ENCODE measurements at places on chromosomes 7 and 10.

DNA sequence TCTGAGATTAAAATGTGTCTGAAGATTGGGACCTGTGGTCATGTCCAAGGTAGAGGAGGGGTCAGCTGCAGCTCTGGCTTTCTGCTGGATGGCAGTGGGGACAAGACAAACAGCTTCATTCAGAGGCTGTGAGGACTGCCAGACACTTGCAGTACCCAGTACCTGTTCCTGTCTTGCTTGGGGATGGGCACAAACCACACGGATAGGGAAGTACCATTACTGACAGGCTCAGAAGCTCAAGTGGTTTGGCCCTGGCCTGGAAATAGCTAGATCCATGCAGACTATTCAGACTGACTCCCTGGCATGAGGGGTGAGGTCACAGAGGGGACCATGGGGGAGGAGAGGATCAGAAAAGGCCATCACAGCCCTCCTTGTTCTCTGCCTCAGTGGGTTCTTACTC lies 56.0 kb upstream of the COMTD1 start:
- DNase-seq, result no peak

DNA sequence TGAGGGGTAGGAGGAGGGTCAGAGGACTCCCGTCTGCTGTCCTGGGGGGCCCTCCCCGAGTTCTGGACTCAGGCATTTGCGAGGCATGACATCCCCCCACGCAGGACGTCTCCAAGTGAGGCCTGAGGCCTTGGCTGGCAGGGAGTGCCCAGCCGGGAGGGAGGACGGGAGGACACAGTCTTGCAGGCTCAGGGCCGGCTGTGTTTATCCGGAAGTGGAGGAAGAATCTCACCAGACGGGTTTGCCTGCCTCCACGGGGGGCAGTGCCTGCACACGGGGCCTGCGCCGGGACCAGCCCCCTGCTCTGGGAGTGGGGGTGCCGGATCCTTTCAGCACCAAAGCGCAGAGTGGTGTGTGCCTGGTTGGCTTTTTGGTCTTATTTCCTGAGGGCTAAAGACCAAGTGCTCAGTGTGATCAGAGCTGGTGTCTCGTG lies 10.9 kb downstream of the PWWP2B start:
- no peak for DNase-seq

DNA sequence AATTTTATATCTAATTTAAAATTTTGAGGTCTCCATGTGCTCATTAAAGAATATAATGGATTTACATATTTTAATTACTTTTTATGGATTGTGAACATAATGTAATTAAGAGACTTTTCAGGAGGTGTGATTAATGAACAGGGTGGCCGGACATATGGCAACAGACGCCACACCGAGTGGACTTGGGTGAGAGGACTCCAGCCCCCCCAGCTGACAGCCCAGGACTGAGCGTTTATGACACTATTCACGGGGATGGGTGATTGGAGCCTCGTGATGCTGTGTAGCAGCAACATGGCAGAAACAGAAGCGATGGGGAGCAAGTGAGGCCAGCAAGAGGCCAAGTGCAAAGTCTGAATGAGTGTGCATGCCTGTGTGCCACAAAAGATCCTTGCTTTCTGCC lies 1176.9 kb downstream of the TYW1 start:
- no peak for DNase-seq

DNA sequence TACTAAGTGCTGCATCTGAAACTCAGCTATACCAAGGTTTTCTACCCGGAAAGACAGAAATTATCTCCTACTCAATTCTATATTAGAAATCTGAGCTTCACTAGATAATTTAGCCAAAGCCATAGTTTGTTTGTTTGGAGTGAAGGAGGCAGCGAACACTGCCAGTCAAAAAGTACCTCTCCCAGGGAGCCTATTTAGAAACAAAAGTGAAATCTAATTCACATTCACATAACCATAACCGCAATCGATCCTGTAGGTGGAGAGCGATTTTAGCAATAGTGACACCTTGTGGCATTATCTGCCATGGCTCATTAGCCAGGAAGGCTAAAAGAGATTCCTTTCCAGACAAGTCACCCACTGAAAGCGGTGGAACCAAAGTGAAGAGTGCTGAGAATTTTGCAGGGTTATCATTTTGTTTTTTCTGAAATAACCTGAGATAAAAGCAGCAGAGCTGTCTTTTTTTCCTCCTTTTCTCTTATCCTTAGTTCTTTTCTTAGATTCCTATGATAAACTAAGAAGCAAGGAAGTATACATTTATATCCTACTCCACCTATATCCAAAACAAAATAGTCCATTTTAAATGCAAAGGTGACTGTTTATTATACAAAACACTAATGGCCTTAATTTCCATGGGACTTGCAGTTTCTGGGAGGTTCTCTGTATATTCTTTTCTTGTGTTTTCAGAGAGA lies 83.7 kb upstream of the BET1 start:
- DNase-seq, result peak; percentile 65

DNA sequence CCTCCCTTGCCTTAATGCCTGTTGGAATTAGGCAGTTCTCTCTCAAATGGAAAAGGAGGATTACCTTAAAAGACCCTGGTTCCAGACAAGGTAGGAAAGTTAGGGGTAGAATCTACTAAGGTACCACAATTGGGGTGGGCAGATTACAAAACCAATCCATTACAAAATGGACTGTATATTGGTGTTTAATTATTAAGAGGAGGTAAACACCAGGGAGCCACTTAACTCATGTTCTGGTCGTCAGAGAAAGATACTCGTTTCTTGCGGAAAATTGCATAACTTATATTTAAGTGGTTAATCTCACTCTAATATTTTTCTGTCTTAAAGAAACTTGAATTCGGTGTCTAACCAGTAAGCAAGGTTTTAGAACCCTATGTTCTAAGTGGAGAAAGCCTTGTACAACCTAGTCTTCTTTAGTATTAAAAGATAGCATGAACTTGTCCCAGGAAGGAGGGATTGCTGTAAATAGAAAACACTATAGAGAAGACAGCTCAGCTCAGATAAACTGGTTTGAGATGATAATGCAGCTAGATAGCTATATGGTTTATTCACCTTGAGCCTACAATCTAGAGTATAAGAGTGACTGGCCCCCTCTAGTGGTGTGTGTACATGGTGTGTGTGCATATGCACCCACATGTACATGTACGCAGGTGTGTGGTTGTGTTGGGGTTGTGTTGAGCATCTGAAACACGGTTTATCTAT lies 58.0 kb upstream of the STRIP2 start:
- DNase-seq, result peak; percentile 12

DNA sequence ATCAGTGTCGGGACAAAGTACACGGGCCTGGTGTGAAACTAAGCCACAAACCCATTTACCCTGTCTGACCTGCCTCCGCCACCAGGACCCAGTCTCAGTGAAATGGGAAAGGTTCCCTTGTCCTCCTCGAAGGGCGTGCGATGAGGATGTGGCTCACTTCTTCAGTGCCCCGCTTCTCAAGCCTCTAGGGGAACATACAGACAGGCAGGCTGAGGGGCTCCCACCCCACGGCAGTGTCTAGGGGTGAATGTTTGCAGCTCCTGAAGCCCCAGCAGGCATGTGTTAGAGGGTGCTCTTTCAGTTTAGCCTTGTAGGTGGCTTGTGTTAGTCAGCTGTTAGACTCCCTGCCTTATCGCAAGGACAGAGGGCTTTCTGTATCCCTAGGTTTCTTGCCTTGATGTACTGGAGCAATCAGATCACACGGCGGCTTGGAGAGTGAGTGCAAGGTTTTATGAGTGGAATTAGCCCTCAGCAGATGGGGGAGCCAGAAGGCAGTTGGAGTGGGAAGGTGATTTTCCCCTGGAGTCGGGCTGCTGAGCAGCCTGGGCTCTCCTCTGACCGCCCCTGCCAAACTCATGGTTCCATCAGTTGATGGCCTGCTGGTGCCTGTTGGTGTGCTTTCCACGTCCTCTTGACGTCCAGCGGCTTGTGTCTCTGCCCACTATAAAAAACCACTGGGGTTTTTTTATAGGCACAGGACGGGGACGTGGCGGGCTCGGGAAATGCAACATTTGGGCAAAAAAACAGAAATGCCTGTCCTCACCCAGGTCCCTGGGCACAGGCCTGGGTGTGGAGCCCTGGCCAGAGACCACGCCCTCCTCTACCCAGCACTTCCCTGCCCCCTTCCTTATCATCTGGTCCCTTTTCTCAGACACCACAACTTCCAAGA lies 759 bp downstream of the NUDT1 start:
- peak; percentile 52 for DNase-seq

- no peak for DNase-seq
These were observed 110.0 kb downstream of the LRMDA start for GRCh38 chr10:75541411-75541810.

GRCh38 chr7:53475776-53476175 lies 440.3 kb downstream of the POM121L12 start:
- DNase-seq, result no peak

DNA sequence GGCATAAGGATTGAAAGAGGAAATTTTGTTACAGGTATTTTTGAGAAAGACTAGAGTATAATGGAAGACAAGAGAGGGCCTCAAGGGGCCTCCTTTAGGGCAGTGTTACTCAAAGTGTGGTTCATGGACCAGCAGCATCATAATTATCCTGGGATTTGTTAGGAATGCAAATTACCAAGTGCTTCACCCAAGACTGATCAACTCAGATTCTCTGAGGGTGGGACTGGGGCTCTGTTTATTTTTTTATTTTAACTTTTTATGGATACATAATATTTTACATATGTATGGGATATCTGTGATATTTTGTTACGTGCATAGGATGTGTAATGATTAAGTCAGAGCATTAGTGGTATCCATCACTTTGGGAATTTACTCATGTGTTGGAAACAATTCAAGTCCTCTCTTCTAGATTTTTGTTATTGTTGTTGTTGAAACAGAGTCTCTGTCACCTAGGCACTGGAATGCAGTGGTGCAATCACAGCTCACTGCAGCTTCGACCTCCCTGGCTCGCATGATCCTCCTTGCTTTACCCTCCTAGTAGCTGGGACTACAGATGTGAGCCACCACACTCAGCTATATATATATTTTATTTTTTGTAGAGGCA lies 2.2 kb upstream of the KCTD7 start:
- DNase-seq, result no peak

- DNase-seq, result no peak
These were observed 20.2 kb upstream of the CYREN start for GRCh38 chr7:135190703-135191102.

- DNase-seq, result peak; percentile 37
These were observed 194.0 kb downstream of the CFTR start for GRCh38 chr7:117673839-117674238.

- no peak for DNase-seq
These were observed 147.0 kb downstream of the NRP1 start for GRCh38 chr10:33187427-33187999.

GRCh38 chr7:95690367-95690947 lies 81.9 kb upstream of the DYNC1I1 start:
- DNase-seq, result peak; percentile 59

DNA sequence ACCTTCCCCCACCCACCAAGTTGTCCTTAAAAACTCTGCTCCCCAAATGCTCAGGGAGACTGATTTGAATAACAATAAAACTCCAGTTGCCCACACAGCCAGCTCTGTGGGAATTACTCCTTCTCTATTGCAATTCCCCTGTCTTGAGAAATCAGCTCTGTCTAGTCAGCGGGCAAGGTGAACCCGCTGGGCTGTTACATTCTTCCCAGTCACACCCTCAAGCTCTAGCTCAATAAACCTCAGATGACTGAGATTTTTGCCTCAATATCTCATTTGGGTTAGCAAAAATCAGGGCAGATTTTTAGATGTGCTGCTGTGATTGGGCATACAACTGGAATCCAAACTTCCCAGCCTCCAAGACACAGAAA lies 32.9 kb downstream of the SVOPL start:
- DNase-seq, result no peak

DNA sequence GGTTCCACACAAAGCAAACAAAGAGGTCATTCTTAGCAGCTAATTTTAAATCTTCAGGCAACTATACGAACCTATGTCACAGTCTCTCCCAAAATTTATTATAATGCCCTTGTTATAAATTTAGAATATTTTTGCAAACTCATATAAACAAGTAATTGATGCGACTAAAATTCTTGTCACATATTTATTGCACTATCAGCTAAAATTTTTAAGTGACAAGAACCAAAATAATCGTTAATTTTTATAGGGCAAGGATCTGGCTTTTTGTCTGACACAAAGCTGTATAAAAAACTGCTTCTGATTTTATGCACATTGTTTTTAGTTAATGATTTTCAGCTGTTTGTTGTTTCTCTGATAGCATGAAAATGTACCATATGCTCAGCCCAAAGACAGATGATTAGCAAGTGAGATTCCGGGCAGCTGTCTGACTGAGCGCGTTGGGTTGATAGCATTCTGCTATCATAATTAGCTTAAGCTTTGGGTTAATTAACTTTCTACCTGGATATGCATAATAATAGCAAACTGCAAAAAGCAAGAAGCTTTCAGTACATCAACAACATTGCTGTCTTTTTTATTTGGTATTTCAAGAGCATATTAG lies 136.0 kb downstream of the MGMT start:
- no peak for DNase-seq

DNA sequence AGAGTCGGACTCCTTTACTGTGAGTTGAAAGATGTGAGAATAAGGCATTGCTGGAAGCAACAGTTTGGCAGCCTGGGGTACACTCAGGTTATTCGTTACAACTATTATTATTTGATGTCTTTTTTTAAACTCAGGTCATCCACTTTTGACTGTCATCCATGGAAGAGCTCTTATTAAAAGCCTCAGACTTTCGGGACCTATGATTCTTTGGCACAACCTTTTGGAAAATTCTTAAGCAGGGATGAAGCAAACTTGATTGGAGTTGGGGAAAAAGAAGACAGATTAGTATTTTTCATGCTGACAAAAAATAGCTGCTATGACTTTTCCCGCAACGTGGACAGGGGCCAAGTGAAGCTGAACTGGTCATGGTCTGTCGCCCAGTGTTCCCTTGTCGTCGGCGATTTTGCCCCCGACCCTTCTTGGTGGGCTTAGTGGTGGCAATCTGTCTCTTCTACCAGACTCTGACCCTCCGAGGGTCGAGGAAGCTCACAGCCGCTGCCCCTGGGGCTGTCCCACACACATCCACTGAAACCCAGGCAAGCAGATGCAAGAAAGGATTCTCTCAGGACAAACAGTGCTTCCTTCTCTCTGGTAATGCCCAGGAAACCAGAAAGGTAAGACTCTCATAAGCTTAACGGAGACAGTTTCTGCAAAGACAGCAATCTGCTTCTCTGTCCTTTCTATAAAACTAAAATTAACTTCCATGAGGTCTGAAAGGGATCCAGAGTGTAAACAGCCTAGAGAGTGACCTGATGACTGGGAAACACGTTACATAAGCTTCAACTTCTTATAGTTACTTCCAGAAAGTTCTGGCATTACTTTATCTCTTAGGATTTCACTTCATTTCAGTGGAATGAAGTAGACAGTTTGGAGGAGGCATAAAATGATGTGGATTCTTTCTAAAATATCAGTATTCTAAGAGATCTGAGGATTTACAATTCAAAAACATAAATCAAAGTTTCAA lies 1.0 kb downstream of the CPED1 start:
- peak; percentile 20 for DNase-seq

- peak; percentile 96 for DNase-seq
These were observed 133.1 kb downstream of the SVIL start for GRCh38 chr10:29501692-29502091.

GRCh38 chr10:12448729-12449391 lies 99.5 kb downstream of the CAMK1D start:
- peak; percentile 88 for DNase-seq

DNA sequence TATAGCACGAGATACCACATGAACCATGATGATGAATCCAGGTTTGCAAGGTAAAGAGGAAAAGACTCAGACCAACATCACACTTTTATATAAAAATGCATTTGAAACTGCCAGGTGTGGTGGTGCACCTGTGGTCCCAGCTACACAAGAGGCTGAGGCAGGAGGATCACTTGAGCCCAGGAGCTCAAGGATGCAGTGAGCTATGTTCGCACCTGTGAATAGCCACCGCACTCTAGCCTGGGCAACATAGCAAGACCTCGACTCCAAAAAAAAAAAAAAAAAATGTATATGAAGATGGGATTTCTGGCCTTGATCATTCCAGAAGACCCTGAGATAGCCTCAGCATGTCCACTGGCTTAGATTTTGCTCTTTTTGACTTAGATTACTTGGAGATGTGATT lies 161.6 kb downstream of the PARD3 start:
- DNase-seq, result no peak

Data from A172 (cell line).